ENCODE measurements at places on chromosomes 7 and 10.

DNA sequence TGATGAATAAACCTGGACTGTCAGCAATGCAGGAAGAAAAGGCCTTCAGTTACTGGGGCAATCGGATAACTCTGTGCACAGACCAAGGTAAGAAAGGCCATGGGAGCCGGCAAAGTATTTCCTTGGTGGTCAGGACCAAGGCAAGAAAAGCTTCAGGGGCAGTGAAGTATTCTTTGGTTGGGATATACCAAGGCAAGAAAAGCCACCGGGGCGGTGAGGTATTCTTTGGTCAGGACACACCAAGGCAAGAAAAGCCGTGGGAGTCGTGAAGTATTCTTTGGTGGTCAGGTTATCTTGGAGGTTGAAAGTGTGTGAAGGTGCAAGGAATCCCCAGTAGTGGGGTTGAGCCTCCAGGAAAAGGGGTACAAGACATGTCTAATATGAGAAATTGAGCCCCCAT is 295.0 kb upstream of the GALNT17 start:
- no peak for DNase-seq

- DNase-seq: peak; percentile 33
Observed at GRCh38 chr7:17015598-17016031, 133.8 kb upstream of the AGR3 start.

GRCh38 chr7:116579835-116580234 is 55.0 kb downstream of the CAV1 start:
- DNase-seq: no peak

GRCh38 chr7:23234569-23235296 is 11.8 kb upstream of the GPNMB start:
- DNase-seq: no peak

GRCh38 chr7:36692456-36692855 is 31.8 kb downstream of the AOAH start:
- DNase-seq: no peak

DNA sequence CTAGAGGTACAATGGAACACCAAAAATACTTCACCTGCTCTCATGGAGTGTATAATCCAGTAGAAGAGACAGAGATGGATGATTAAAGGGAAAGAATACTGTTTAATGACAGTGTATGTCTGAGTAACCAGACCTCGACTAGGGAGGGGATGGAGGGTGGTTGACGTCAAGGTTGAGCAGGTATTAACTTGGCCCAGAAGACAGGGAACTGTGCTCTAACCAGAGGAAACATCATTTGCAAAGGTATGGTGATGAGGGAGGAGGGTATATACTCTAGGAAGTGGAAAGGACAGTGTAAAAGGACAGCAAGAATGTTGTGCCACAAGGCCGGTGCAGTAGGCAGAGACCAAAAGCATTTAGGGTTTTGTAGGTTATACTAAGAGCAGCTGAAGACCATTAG is 2.9 kb downstream of the MIOS start:
- DNase-seq: no peak

GRCh38 chr10:123787566-123787965 is 104.0 kb downstream of the CPXM2 start:
- DNase-seq: no peak

- no peak for DNase-seq
Observed at GRCh38 chr10:59847326-59847725, 59.0 kb downstream of the CCDC6 start.
